ENCODE measurements at places on chromosomes 4 and X.
A peak's percentile ranks its signal among the peaks of the same experiment; 100 is the strongest.

GRCh38 chrX:24498975-24499374 lies 33.9 kb downstream of the PDK3 start:
- no peak for DNase-seq

- DNase-seq, result peak; percentile 24
Measured at GRCh38 chr4:106707776-106708463, 328.2 kb downstream of the DKK2 start.

- no peak for DNase-seq
Measured at GRCh38 chr4:107666134-107666533, 53.9 kb downstream of the PAPSS1 start.

GRCh38 chrX:100798484-100799214 lies 21.5 kb upstream of the CSTF2 start:
- no peak for DNase-seq

GRCh38 chrX:20032201-20032600 lies 41.3 kb upstream of the BCLAF3 start:
- no peak for DNase-seq

DNA sequence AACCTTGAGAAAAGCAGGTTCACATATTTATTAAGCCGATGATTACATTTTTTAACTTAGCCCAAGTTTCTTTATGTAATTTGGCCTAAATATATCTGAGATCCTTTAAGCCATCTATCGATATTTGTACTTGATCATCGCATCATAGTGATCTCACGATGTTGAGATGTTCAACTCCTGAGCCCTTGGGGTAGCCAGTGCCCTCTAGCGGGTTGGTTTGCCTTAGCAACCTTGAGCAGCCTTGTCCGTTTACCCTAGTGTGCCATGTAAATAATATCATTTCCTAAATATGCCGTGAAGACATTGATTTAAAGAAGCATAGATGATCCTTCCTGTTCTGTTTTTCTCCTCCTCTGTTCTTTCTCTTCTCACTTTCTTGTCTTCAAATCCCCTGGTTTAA lies 432.2 kb downstream of the RPA4 start:
- DNase-seq, result no peak

- no peak for DNase-seq
Measured at GRCh38 chr4:16687011-16687410, 211.4 kb downstream of the LDB2 start.

- DNase-seq, result no peak
Measured at GRCh38 chrX:136453771-136454170, 34.0 kb upstream of the BRS3 start.

GRCh38 chr4:46185766-46186165 lies 61.9 kb upstream of the GABRG1 start:
- DNase-seq, result no peak

DNA sequence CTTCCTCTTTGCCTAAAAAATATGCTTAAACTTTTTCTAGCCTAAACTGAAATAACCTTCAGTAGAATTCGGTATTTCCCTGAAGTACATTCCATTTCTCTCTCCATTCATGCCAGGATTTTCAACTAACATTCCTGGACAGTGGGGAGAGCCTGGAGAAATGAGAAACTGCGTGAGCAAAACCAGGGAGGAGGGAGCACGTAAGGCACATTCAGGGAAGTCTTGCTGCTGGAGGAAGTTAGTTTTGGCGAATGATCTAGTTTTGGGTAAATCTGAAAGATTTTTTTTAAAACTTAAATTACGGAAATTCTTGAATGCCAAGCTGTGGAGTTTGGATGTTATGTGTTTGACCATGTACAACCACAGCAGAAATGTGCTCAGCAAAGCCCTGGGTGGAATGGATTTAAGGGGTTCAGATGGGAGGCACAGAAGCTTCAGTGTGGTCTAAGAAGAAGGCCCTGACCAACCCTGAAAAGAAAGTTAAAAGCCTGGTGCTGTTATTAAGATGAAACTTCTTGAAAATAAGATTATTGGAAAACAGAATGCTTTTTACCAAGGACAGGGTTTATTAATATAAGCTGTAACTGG lies 347.8 kb downstream of the ANK2 start:
- peak; percentile 76 for DNase-seq

DNA sequence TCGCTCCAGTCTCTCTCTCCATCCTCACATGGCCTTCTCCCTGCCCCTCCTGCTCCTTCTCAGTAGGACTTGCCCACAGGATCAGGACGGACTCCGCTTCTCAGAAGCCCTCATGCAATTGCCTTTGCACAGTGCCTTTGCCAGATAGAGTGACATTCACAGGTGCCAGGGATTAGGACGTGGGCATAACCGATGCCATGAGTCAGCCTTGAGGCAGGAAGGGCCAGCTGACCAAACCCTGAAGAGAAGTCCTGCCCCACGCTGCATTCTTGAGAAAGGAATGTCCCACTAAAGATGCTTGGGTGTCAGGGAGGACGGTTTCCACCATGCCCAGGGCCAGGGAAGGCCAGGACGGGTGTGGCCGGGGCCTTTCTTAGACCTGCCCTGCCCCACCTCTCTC lies 6.6 kb upstream of the GRPEL1 start:
- no peak for DNase-seq

- DNase-seq, result no peak
Measured at GRCh38 chr4:110415041-110415440, 60.9 kb upstream of the ENPEP start.

- no peak for DNase-seq
Measured at GRCh38 chr4:172169871-172170270, 356.7 kb downstream of the GALNTL6 start.

GRCh38 chr4:111632641-111633151 lies 512.6 kb upstream of the FAM241A start:
- DNase-seq, result no peak
